ENCODE measurements at places on chromosomes 7 and 10. TPM values are rescaled to one million over a fixed set of nuclear protein-coding genes. Genes with fewer than 3 reads are reported as not detected.

- peaks cover 4% of the 10 kb centered on the region for H3K4me1 ChIP-seq
- H3K4me3 ChIP-seq: no peak overlapping the region
- no peaks in the 10 kb centered on the region for H3K27me3 ChIP-seq
- H3K27ac ChIP-seq: no peak overlapping the region
These were observed 79.3 kb downstream of the CNOT4 start for GRCh38 chr7:135430626-135431025.

DNA sequence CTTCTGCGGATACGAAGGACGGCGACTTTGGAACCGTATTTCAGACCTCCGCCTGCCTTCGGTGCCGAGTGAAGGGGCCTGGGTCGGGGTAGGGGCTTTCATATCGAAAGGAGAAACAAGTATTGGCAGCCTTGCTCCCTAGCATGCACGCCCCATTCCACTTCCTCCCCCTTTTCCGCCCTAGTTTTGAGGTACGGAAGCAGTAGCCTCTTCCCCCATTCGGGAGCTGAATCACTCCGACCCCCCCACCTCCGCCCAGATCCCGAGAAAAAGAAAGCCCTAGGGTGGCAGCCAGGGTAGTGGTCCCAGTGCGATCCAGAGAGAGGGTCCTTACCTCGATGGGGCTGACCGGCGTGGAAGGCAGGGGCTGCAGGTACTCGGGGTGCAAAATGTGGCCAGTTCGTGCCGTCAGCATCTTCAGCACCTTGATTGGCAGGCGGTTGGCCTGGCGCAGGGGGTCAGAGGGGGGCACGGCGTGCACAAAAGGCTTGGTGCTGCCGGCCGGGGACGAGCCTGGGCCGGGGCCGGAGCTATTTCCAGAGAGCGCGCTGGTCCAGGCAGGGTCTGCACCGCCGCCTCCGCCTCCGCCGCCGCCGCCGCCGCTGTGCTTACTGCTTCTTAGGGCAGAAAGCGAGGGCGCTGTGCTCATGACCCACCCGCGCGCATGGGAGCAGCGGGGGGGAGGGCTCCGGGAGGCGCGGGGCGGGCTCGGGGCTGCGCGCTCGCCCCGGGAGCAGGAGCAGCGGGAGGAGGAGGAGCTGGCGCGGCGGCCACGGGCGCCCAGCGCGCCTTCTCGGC, 594 bp downstream of the ZNF503 start:
- H3K4me1 ChIP-seq: peaks cover 41% of the 10 kb centered on the region
- DNase-seq: no peak
- no peak overlapping the region for H3K27ac ChIP-seq
- peak overlapping the region; percentile 31 for H3K4me3 ChIP-seq
- H3K36me3 ChIP-seq: no peaks in the 10 kb centered on the region

- H3K36me3 ChIP-seq: peaks cover 36% of the 10 kb centered on the region
- H3K27ac ChIP-seq: no peak overlapping the region
- no peaks in the 10 kb centered on the region for H3K4me1 ChIP-seq
- no peak overlapping the region for H3K4me3 ChIP-seq
These were observed 31.2 kb upstream of the GARS1 start for GRCh38 chr7:30563326-30563942.

- no peak overlapping the region for H3K27ac ChIP-seq
- H3K4me1 ChIP-seq: peaks cover 14% of the 10 kb centered on the region
- no peaks in the 10 kb centered on the region for H3K27me3 ChIP-seq
- DNase-seq: no peak
- H3K36me3 ChIP-seq: no peaks in the 10 kb centered on the region
- H3K4me3 ChIP-seq: no peak overlapping the region
These were observed 30.6 kb downstream of the SMNDC1 start for GRCh38 chr10:110274072-110274627.

DNA sequence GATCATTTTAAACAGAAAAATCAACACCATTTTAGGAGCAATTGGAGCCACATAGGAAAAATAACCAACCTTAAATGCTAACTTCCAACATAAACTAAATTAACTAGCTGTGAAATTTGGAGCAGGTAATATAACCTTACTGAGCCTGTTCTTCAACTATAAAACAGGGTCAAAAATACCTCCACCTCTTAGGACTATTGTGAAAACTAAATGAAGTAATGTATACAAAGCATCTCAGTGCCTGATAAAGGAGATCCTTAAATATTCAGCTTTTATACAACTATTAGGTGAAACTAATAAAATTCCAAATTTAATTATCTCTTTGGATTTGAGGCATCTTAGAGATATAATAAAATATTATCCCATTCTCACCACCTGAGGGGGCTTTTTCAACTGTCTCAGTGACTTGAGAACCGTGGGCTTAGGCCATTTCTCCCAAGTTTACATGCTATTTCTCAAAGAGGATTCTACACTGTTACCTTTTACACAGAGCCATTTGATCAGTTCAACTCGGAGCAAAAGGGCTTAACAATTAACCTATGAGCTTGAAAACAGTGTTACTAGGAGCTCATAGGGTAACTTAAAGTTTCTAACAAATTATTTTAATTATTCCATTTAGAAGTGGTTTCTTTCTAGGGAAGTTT, 165.0 kb upstream of the ASAH2 start:
- DNase-seq: no peak
- H3K4me1 ChIP-seq: peaks cover 64% of the 10 kb centered on the region
- H3K27me3 ChIP-seq: no peaks in the 10 kb centered on the region
- peak overlapping the region; percentile 81 for H3K27ac ChIP-seq
- H3K4me3 ChIP-seq: peak overlapping the region; percentile 96

GRCh38 chr7:43362652-43363034, 220.3 kb upstream of the STK17A start:
- no peak overlapping the region for H3K27ac ChIP-seq
- H3K36me3 ChIP-seq: no peaks in the 10 kb centered on the region
- no peak overlapping the region for H3K4me3 ChIP-seq

DNA sequence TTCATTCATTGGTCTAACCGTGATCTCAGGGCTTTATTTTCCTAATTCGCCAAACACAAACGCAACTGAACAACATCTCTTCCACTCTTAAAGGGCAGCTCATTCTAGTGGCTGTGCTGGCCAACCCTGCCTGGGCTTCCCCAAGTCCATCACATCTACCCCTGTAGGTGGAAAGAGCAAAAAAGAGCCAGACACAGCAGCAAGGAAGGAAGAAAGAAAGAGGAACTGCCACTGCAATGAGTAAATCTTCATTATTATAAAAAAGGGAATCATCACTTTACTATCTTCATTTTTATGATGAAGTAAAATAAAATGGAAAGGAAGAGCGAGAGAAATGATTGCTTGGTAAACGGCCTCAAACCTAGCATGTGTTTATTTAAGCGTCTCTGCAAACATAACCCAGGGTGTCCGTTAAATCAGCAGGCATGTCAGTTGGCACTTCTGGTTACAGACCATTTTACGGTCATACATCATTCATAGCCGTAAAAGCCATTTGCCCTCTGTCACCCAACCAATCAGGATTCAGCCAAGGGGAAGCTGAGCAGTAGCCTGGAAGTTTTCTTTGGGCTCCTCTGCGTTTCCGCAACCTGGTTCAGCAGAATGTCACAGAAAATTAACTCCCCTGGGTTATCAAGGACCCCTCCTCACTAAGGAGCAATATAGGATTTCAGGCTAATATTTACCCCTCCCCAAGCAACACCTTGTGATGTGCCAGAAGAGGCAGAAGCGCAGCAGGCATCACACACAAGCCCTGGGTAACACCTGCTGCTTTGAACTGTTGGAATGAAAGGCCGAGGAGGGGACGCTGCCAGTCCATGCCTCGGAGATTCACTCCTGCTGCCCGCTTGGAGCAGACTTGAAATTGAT, 234.0 kb downstream of the SNX10 start:
- no peaks in the 10 kb centered on the region for H3K27me3 ChIP-seq
- no peaks in the 10 kb centered on the region for H3K4me1 ChIP-seq
- H3K4me3 ChIP-seq: no peak overlapping the region
- H3K27ac ChIP-seq: no peak overlapping the region

GRCh38 chr10:132135053-132135872, 51.5 kb upstream of the DPYSL4 start:
- H3K4me3 ChIP-seq: no peak overlapping the region
- H3K27ac ChIP-seq: no peak overlapping the region
- no peak for DNase-seq
- no peaks in the 10 kb centered on the region for H3K36me3 ChIP-seq
- no peaks in the 10 kb centered on the region for H3K4me1 ChIP-seq

DNA sequence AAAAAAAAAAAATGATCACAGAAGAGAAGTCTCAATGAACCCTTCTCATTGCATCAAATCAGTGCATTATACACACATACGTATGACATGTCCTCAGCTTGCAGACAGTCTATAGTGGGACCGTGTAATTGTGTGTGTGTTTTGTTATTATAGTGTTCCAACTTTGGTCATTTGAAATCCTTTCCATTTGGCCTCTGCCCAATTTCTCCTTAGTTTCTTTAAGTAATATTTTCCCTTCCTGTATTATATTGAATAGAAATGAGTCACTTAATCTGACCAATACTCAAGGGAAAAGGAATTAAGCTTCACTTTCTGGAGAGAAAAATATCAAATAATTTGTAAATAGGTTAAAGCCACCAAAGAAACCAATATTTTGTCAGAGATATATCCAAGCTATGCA, 415.5 kb upstream of the SORCS1 start:
- H3K36me3 ChIP-seq: no peaks in the 10 kb centered on the region
- H3K4me3 ChIP-seq: no peak overlapping the region
- no peaks in the 10 kb centered on the region for H3K27me3 ChIP-seq
- H3K4me1 ChIP-seq: no peaks in the 10 kb centered on the region
- H3K27ac ChIP-seq: no peak overlapping the region

DNA sequence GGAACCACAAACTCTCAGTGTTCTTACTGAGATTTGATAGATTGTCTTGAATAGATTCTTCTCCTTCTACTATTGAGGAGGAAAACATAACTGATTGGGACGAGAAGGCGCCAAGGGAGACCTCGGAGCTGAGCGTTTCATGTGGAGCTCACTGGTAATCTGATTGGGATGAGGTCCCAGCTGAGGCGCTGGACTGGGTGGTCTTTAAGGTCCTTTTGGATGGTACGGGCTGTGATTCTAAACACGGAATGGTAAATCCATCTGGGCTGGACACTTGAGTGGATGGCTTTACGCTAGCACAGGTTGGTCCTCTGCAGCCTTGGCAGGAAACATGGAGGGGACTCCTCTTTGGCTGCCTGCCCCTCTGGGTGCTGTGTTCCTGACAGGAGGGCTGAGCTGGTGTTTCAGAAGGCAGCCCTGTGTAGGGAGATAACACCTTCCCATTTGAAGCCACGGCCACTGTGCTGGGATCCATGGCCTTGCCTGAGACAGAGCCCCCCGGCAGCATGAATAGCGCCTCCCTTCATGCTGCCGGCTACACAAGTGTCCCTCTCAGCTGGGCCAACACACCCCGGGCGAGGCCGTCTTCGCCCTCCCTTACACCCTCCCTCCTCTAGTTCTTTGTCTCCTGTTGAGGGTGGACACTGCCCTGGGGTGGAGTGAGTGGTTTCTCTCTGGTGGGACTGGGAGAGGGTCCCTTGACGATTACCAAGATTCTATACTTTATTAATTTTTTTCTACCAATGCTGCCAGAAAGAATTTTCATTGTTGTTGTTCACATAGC, 203.2 kb upstream of the SHH start:
- H3K27ac ChIP-seq: no peak overlapping the region
- no peaks in the 10 kb centered on the region for H3K36me3 ChIP-seq

DNA sequence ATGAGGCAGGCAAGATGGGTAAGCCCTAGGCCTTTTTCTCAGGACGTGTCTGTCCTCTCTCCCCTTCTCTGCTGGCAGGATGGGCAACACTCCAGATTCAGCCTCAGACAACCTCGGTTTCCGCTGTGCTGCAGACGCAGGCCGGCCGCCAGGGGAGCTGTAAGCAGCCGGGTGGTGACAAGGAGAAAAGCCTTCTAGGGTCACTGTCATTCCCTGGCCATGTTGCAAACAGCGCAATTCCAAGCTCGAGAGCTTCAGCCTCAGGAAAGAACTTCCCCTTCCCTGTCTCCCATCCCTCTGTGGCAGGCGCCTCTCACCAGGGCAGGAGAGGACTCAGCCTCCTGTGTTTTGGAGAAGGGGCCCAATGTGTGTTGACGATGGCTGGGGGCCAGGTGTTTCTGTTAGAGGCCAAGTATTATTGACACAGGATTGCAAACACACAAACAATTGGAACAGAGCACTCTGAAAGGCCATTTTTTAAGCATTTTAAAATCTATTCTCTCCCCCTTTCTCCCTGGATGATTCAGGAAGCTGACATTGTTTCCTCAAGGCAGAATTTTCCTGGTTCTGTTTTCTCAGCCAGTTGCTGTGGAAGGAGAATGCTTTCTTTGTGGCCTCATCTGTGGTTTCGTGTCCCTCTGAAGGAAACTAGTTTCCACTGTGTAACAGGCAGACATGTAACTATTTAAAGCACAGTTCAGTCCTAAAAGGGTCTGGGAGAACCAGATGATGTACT, 13.1 kb downstream of the PHKG1 start:
- DNase-seq: no peak
- H3K4me1 ChIP-seq: no peaks in the 10 kb centered on the region
- no peaks in the 10 kb centered on the region for H3K27me3 ChIP-seq
- no peak overlapping the region for H3K27ac ChIP-seq
- peaks cover 28% of the 10 kb centered on the region for H3K36me3 ChIP-seq
- no peak overlapping the region for H3K4me3 ChIP-seq

- no peaks in the 10 kb centered on the region for H3K36me3 ChIP-seq
- peaks cover 3% of the 10 kb centered on the region for H3K27me3 ChIP-seq
- no peak for DNase-seq
- H3K27ac ChIP-seq: no peak overlapping the region
- H3K4me1 ChIP-seq: no peaks in the 10 kb centered on the region
These were observed 181.1 kb upstream of the NAMPT start for GRCh38 chr7:106465704-106466468.

DNA sequence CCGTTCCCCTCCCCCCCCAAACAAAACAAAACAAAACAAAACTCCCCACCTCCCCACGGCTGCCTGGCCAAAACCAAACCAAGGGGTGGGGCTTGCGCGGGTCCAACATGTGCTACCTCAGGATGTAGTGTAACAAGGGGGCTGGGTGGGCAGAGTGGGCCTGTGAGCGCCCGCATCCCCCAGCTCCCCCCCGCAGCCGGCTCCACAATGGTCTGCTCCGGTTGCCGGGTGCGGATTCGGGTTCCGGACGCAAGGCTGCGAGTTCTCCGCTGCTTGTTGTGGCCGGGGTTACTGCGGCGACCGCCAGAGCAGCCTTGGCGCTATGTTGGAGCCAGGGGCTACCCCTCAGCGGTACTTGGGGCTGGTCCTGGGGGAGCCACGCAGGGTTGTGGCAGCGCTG, 4.9 kb downstream of the C10orf143 start:
- H3K27ac ChIP-seq: no peak overlapping the region
- peaks cover 2% of the 10 kb centered on the region for H3K36me3 ChIP-seq
- H3K4me3 ChIP-seq: no peak overlapping the region
- H3K4me1 ChIP-seq: peaks cover 38% of the 10 kb centered on the region
- no peak for DNase-seq

- no peak overlapping the region for H3K4me3 ChIP-seq
- no peaks in the 10 kb centered on the region for H3K4me1 ChIP-seq
- H3K27ac ChIP-seq: no peak overlapping the region
These were observed 28.0 kb upstream of the SPOCK2 start for GRCh38 chr10:72116372-72116771.

GRCh38 chr7:107711301-107711700, 32.6 kb upstream of the CBLL1 start:
- H3K4me3 ChIP-seq: no peak overlapping the region
- H3K4me1 ChIP-seq: no peaks in the 10 kb centered on the region
- no peaks in the 10 kb centered on the region for H3K36me3 ChIP-seq
- DNase-seq: no peak

- no peak for DNase-seq
- no peaks in the 10 kb centered on the region for H3K36me3 ChIP-seq
- H3K27me3 ChIP-seq: no peaks in the 10 kb centered on the region
These were observed 75.9 kb downstream of the LANCL2 start for GRCh38 chr7:55441002-55441401.

The PARG gene
- 30.4 TPM for total RNA-seq

The TMEM184A gene
- not detected for total RNA-seq

The XRCC2 gene
- total RNA-seq: 1.1 TPM

The MMP21 gene
- total RNA-seq: 0.59 TPM

The ARID5B gene
- total RNA-seq: 169 TPM

The CRHR2 gene
- total RNA-seq: not detected

The FLNC gene
- total RNA-seq: not detected

The LRRC61 gene
- 10.7 TPM for total RNA-seq

The DNAH11 gene
- total RNA-seq: not detected

Measured in CD4-positive, CD25-positive, alpha-beta regulatory T cell (primary cell).